ENCODE measurements at places on chromosomes 16 and 17.

DNA sequence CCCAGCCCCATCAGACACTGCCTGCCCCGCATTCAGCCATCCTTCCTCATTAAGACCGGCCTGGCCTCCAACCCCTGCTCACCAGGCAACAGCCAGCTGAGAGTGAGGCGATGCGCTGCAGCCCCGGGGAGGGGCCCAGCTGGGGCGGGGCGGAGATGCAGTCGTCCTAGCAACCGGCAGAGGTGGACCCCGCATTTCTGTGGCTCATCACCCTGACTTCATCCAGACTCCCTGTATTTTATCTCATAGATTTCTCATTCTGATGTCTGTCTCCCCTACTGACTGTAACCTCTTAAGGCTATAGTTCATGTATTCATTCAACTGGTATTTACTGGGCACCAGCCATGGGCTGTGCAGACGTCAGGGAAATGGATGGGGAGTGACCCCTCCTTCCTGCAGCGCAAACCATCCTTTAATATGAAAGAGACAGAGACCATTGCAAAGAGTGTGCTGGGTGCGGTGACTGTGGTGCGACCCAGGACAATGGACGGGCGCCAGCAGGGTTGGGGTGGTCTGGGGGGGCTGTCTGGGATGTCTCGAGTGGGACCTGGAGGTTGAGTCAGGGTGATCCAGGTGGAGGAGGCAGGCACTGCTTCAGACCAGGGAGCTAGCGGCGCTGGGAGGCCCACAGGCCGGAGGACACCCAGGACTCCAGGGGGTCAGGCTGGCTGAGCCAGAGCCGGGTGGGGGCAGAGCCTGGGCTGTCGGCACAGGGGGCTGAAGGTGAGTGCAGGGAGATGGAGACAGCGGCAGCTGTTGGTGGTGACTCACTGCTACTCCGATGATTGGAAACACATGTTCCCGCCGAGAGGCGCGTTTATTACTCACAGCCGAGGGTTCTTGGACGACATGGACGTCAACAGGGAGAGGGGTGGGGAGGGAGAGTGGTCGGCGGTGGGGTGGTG lies 10.5 kb upstream of the TIMP2 start:
- no peak for DNase-seq

DNA sequence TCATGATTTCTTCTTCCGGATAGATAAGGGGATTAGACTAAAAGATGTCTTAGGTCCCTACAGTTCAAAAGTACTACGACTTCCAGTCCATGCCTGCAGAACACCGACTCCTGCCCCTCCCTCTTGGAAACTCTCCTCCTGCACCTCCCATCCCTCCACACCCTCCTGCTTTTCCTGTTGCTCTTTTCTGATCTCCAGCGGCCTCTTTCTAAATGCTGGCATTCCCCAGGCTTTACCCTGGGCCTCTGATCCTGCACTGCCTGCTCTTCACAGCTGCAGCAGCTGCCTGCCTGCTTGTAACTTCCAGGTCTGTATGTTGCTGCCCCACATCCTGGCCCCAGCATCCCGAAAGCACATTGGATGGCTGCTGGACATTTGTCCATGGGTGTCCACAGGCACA lies 154.2 kb downstream of the KCNJ12 start:
- no peak for DNase-seq

- no peak for DNase-seq
These were observed 4.5 kb downstream of the PLLP start for GRCh38 chr16:57279780-57280638.

DNA sequence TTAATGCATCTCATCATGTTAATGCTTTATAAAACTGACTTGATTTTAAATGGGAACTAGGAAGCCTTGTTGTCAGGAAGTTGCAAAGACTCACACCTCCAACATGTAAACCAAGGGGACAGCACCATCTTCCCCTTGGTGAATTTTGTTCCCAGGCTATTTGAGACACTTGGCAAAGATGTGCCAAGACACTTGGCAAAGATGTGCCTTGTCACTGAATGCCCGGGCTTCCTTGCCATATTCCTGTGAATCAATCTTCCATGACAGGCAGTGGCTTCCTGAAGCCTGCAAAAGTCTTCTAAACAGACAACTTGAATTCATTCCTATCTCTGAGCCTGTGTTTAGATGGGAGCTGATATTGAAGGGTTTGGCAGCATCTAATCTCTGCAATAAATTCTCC lies 465.4 kb upstream of the C16orf82 start:
- DNase-seq: no peak

DNA sequence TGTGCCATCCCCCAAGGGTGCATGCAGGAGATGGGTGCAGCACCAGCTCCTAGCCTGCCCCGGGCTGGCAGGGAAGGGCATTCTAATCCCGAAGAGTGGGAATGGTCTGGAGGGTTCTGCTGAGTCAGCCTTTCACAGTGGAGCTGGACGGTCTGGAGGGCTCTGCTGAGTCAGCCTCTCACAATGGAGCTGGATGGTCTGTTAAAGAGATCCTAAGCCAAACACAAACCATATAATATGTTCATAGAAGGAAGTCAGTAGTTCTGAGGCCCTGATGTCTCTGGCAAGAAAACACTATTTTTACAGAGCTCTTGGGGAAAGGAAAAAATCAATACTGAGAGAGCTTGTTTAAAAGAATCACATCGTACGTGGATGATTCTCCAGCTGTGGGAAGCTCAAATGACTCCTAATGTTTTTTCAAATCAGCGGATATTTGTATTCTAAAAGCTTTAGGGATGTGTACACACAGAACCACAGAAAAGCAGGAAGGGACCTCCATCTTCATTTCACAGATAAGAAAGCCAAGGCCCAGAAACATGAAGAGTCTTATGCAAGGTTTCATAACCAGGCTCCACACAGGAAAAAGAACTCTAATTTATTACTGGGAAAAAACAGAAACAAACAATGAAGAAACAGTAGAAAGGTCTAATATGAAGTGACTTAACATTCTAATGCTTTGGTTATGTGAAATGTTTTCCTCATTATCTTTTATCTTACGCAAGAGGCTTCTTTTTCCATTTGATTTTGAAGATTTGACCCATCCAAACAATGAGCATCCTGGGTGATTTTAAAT lies 176.3 kb downstream of the VPS53 start:
- DNase-seq: no peak

- DNase-seq: no peak
These were observed 2.8 kb downstream of the BFAR start for GRCh38 chr16:14635395-14636165.

GRCh38 chr17:16987066-16987829 lies 15.3 kb upstream of the TNFRSF13B start:
- no peak for DNase-seq
